Kasumi-1 (cell line): ENCODE measurements at places on chromosomes 2 and 18.

DNA sequence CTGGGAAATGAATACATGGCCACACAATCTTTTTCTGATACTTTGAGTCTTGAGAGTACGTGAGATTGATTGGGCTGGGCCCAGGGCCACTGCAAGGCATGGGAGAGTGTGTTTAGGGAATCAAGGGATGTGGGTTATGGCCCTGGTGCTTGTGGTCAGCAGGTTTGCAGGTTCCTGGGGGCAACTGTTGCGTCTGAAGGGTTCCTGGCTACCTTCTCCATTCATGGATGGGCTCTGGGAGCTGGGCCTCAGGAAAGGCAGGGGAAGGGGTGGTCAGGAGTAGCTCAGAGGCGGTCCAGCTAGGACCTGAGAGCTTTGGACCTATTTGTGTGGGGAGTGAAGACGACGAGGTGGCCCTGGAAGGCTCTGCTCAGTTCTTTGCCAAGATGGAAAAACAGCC is 8.4 kb upstream of the ZAP70 start:
- DNase-seq = no peak

- DNase-seq = no peak
Observed at GRCh38 chr2:70703900-70704549, 64.0 kb downstream of the ADD2 start.

- peak; percentile 96 for DNase-seq
Observed at GRCh38 chr2:86105969-86106945, at the start of gene PTCD3. Gene PTCD3 (plus strand): TSS chr2:86106235. CDS start chr2:86106248, 13 bp downstream.

GRCh38 chr2:126408671-126409070 is 247.3 kb upstream of the GYPC start:
- no peak for DNase-seq

- DNase-seq = no peak
Observed at GRCh38 chr2:98391581-98392270, 45.5 kb downstream of the CNGA3 start.

DNA sequence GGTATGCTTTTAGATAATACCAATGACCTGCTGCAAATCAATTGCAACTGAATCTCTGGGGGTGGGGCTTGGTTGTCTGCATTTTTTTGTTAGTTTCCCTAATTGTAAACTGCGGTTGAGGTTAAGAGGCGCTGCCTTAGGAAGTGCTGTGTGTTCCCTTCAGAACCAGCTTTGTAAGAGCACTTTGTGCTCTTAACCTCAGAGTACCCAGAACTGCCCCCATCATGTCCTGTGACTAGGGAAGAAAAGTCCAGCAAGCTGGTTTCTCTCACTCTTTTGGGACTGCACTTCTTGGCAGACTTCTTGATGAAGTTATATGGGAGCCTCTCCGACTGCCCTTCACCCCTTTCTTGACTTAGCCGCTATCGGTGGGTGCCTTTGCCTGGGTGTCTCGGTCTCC is 245.5 kb upstream of the CXCR4 start:
- DNase-seq = no peak

- DNase-seq = peak; percentile 82
Observed at GRCh38 chr2:88091943-88092342, 24.3 kb downstream of the SMYD1 start.

- no peak for DNase-seq
Observed at GRCh38 chr2:239893236-239893515, 132.0 kb downstream of the NDUFA10 start.
